ENCODE measurements at places on chromosomes 2 and 18. TPM values are rescaled to one million over a fixed set of nuclear protein-coding genes. Genes with fewer than 3 reads are reported as not detected.

DNA sequence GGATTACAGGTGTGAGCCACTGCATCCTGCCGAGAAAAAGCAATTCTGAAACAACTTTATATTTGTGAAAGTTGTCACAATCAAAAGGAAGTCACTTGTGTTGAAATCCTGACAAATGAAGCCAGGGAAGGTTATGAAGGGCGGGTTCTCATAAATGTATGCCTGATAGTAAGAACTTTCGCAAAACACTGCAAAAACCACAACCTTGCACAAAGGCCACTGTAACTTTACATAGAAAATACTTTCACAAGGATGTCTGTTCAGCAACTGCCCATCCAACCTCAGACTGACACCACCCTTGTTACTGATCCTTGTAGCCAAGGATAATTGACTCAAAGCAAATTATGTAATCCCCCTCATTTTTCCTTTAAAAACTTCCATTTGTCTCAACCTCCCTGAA lies 90.6 kb downstream of the SLC4A3 start:
- no peak for DNase-seq

GRCh38 chr2:208254871-208255556 lies at the start of gene IDH1:
Gene IDH1, minus strand, starts transcription at chr2:208255071. Its CDS starts 3,520 bp downstream, at chr2:208251551.
- DNase-seq = peak; percentile 92

The UBE2F gene
- total RNA-seq = 53.7 TPM

GRCh38 chr2:52269696-52270485 lies 1238.0 kb upstream of the NRXN1 start:
- peak; percentile 48 for DNase-seq

GRCh38 chr2:156490466-156490840 lies 54.3 kb downstream of the GPD2 start:
- DNase-seq = no peak

The NPPC gene
- total RNA-seq = not detected

DNA sequence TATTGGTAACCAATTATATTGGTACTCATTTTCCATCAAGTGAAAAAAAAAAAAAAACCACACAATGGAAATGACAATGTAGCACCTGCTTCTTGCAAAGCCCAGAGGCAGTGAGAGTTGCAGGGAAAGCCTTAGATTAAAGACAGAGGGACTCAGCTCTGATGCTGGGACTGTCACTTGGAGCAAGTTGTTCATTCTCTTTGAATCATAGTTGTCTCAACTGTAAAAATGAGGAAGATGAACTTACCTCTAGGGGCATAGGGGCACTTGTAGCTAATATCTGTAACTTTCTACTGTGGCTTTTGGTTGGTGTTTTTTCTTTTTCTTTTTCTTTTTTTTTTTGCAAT lies 81.4 kb upstream of the LPIN2 start:
- no peak for DNase-seq

DNA sequence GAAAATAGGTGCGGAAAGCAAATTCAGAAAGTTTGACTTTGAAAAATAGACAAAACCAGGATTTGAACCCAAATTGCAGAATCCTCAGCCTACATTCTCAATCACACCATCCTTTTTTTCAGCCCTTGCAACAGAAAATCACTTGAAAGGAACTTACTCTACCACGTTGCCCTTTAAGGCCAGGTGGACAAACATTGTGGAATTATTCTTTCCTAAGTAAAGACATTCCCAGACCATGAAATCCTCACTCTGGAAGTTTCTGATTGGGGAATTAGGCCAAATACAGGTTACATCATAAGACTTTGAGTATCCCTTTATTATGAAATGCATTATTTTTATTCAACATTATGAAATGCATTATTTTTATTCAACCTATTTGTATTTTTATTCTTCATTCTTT lies 259.4 kb downstream of the RAD51AP2 start:
- peak; percentile 58 for DNase-seq

GRCh38 chr2:157264099-157264498 lies 6.6 kb downstream of the GALNT5 start:
- peak; percentile 30 for DNase-seq

The CLHC1 gene
- total RNA-seq = 7.2 TPM

Data from fibroblast of lung (primary cell).